Activated naive CD8-positive, alpha-beta T cell treated with anti-CD3 and anti-CD28 coated beads for 36 hours (primary cell): ENCODE measurements at places on chromosomes 5 and 9. TPM values are rescaled to one million over a fixed set of nuclear protein-coding genes. Genes with fewer than 3 reads are reported as not detected.

TAF11L10 gene
- total RNA-seq = not detected

OR13C5 gene
- not detected for total RNA-seq

CNOT6 gene
- 35.4 TPM for total RNA-seq

SVEP1 gene
- total RNA-seq = not detected

NUDT12 gene
- 5.5 TPM for total RNA-seq

TAF11L5 gene
- total RNA-seq = not detected

SHROOM1 gene
- total RNA-seq = 1.8 TPM

GKAP1 gene
- 3.9 TPM for total RNA-seq

IL9 gene
- not detected for total RNA-seq

TCF7 gene
- 68.7 TPM for total RNA-seq

OR1L8 gene
- not detected for total RNA-seq

PLCXD3 gene
- total RNA-seq = not detected

ADAMTS12 gene
- total RNA-seq = not detected

ORM1 gene
- not detected for total RNA-seq

PCDHB9 gene
- total RNA-seq = not detected

GPX3 gene
- total RNA-seq = not detected

SLC1A3 gene
- 0.85 TPM for total RNA-seq

UAP1L1 gene
- total RNA-seq = 22.9 TPM

LCN12 gene
- total RNA-seq = 1.2 TPM

GALNT12 gene
- total RNA-seq = 9.2 TPM

PITX1 gene
- total RNA-seq = not detected

ISCA1 gene
- total RNA-seq = 33.9 TPM

FOXD4L3 gene
- total RNA-seq = 0.14 TPM

LCN9 gene
- not detected for total RNA-seq

MZB1 gene
- 10.4 TPM for total RNA-seq

RNF183 gene
- total RNA-seq = not detected

SLC27A6 gene
- not detected for total RNA-seq

LIFR gene
- not detected for total RNA-seq

EGFLAM gene
- not detected for total RNA-seq

CNTFR gene
- total RNA-seq = not detected

ZNF883 gene
- total RNA-seq = 1.9 TPM

DCAF12 gene
- total RNA-seq = 43.3 TPM

SHOC1 gene
- total RNA-seq = not detected

COMMD10 gene
- 13.6 TPM for total RNA-seq

RASGRF2 gene
- total RNA-seq = 13.3 TPM

ALDOB gene
- not detected for total RNA-seq

UGT3A1 gene
- total RNA-seq = not detected

KLF4 gene
- total RNA-seq = 0.50 TPM

ALDH1A1 gene
- not detected for total RNA-seq

XPA gene
- total RNA-seq = 14.4 TPM

SH2D3C gene
- 21.5 TPM for total RNA-seq

TRPM6 gene
- not detected for total RNA-seq

MEF2C gene
- total RNA-seq = 2.1 TPM

PCDHGA4 gene
- total RNA-seq = not detected

NOL6 gene
- total RNA-seq = 82.2 TPM

EFCAB9 gene
- not detected for total RNA-seq

JAK2 gene
- 35.8 TPM for total RNA-seq

BSPRY gene
- total RNA-seq = 12.2 TPM

PCSK1 gene
- total RNA-seq = not detected

NR5A1 gene
- total RNA-seq = not detected
